ENCODE measurements at places on chromosomes 5 and 9. TPM values are rescaled to one million over a fixed set of nuclear protein-coding genes. Genes with fewer than 3 reads are reported as not detected.

DNA sequence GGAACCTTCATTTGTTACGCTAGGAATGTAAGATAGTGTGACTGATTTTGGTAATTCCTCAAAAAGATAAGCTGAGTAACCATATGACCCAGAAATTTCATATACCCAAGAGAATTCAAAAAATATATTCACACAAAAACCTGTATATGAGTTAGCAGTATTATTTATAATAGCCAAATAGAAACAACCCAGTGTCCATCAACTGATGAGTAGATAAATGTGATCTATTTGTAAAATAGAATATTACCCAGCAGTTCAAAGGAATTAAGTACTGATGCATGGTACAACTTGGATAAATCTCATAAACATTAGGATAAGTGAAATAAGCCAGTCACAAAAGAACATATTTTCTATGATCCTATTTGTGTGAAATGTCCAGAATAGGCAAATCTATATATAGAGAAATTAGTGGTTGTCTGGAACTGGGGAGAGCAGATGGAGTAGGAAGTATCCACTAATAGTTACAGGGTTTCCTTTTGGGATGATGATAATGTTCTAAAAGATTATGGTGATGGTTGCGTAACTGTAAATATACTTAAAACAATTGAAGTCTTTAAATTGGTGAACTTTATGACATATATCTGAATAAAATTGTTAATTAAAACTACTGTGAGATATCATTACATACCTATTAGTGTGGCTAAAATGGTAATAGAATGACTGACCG is 10.2 kb downstream of the MARCHF6 start:
- DNase-seq: no peak

DNA sequence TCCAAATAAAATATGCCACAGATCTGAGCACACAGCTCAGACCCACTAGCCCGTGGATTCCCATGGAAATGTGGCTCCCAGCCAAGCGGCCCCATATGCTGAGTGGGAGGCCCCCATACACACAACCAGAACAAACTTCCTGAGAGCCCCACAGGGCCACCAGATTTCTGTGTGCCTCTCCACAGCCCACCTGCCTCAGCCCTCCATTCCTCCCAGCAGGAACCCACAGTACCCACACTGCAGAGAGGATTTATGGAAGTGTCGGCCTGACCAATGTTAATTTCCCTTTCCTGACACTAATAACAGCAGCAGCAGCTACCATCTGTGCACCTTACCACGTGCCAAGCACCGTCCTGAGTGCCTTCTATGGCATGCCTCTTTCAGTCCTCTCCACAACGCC is 99.3 kb upstream of the SPOCK1 start:
- no peak for DNase-seq

DNA sequence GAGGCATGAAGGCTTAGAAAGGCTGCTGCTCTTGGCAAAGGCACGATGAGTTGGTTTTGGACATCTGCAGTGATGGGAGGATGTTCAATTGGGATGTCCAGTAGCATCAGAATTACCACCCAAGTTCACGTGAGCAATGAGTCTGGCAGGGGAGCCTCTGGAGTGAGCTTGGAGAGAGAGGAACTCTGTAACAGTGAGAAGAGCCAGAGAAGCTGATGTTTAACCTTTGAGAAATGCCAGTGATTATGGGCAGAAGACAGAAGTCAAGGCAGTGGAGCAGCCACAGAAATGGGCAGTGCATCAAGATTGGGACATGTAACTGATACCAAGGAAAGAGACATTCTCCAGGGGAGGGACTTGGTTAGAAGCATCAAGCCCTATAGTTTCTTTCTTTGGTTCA is 39.8 kb downstream of the SEC61B start:
- no peak for DNase-seq

DNA sequence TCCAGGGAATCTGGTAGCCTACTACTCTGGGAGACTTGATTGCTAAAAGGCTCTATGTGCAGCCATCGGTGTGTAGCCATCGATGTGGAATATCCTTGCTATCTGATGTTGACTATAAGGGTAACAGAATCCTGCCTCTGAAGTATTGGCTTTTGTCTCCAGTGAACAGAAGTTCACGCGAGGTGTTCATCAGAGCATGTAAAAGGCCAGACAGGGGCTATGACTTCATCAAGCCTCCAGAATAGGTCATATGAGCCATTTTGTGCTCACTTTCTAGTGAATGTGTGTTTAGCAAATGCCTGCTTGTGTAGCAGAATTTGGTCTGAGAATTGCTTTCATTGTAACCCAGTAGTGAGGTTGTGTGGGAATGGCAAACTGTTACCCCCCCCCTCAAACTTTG is 66.8 kb upstream of the RAD23B start:
- no peak for DNase-seq

The FBXO38 gene
- 44.0 TPM for total RNA-seq

GRCh38 chr5:77864997-77865396 is 88.9 kb upstream of the TBCA start:
- no peak for DNase-seq

GRCh38 chr9:133250741-133251170 is 24.2 kb downstream of the ABO start:
- no peak for DNase-seq

The KCNN2 gene
- total RNA-seq: 0.64 TPM

DNA sequence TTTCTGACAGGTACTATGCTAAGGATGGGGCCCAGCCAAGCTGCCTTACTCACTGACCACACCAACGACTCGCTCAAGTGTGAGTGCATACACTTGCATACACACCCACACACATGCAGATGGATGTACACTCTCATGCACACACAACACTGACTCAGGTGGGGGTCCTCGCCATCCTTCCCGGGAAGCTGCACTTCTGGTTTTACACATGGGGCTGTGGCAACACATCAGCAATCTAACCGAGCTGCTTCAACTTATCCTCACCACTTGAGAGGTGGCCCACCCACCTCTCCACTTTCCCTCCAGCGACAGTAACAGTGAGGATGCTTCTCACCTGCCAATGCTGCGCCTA is 67.2 kb upstream of the SLC25A51 start:
- no peak for DNase-seq

The FGF18 gene
- total RNA-seq: 0.31 TPM

- no peak for DNase-seq
These were observed 8.8 kb downstream of the SPRY4 start for GRCh38 chr5:142316051-142316450.

The STX17 gene
- 36.6 TPM for total RNA-seq

DNA sequence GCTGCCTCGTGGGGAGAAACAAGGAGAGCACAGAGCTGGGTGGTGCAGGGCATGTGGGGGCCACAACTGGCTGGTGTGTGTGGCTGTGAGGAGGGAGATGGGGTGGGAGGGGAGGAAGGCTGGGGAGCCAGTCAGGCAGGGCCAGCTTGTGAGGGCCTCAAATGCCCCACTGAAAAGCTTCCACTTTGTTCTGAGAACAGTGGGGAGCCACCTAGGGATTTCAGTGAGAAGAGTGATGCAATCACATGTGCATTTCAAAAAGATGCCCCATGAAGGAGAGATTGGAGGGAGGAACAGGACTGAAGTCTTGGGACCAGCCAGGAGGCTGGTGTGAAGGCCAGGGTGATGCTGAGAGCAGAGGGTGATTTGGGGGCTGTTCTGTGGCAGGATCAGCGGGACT is 1.3 kb downstream of the OR13J1 start:
- DNase-seq: no peak

DNA sequence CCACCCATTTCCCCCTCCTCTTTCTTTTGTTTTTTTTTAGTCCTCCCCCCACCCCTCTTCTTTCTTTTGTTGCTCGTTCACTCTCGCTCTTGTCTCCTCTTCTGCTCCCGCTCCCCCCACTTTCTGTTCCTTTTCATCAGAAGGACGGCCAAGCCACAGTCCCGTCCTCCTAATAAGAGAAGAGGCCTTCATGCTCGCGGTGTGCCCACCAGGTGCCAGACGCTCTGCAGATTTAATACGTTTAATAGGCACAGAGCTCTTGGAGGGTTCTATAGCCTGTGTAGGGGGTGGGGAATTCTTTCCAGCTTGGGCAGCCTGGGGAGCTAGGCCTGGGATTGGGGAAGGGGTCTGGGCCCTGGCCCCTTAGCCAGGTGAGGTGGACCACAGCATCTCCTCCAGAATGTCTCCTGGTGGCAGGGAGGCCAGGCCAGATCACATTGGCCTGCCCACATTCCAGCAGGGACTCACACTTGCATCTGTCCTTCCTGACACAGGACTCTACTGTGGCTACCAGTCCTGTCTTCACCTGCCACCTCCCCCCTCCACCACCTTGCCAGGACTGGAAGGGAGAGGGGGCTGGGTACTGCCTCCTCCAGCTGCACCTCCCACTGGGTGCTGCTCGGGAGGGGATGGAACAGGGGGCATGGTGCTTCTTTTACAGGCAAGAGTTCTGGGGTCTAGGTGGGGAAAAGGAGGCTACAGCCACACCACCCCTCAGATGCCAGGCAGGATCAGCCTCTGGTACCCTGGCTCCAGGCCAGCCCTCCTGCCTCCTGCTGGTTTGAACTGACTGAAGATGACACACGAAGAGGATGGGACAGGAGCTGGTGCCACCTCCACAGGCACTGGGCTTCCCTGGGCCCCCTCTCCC is 6.1 kb upstream of the BARX1 start:
- DNase-seq: no peak

- peak; percentile 61 for DNase-seq
These were observed 24.2 kb downstream of the NEK6 start for GRCh38 chr9:124281931-124282371.

- DNase-seq: no peak
These were observed 104.1 kb upstream of the SPRY4 start for GRCh38 chr5:142428773-142429473.

GRCh38 chr5:147464211-147464610 is 45.7 kb downstream of the DPYSL3 start:
- no peak for DNase-seq

The SCGB3A2 gene
- not detected for total RNA-seq

The PCDHB4 gene
- 0.81 TPM for total RNA-seq

The SLC36A2 gene
- total RNA-seq: not detected

The NR2F1-AS1 gene
- 3.2 TPM for total RNA-seq

DNA sequence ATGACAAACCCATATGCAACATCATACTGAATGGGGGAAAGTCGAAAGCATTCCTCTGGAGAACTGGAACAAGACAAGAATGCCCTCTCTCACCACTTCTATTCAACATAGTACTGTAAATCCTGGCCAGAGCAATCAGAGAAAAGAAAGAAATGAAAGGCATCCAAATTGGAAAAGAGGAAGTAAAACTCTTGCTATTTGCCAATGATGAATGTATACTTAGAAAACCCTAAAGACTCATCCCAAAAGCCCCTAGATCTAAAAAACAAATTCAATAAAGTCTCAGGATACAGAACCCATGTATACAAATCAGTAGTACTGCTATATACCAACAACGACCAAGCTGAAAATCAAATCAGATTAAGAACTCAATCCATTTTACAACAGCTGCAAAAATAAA is 66.9 kb downstream of the SPATA31C2 start:
- DNase-seq: no peak

DNA sequence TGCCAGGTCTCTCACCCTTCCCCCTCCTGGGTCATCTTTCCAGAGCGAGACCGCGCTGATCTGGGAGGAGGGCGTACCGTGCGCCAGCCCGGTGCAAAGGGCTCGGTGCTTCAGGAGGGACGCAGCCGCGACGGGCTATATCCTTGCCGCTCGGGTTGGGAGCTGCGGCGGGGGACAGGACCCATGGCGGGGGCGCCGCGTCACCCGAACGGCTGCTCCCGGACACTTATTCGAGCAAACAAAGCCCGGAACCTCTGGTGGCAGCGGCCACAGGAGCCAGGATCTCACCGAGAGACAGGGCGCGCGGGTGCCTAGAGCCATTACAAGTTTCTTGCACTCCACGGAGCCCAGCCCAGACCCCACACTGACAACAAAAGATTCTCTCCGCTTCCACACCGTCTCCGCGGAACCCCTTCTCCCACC is 1.3 kb downstream of the SEMA6A start:
- peak; percentile 59 for DNase-seq

The HAUS6 gene
- 6.0 TPM for total RNA-seq

The NUTM2F gene
- total RNA-seq: not detected

GRCh38 chr5:7659420-7659819 is 191.5 kb downstream of the CFAP90 start:
- no peak for DNase-seq

GRCh38 chr5:6459896-6460295 is 11.2 kb downstream of the UBE2QL1 start:
- DNase-seq: no peak

The PITX1 gene
- total RNA-seq: 12.3 TPM

The NAIP gene
- total RNA-seq: 12.7 TPM

DNA sequence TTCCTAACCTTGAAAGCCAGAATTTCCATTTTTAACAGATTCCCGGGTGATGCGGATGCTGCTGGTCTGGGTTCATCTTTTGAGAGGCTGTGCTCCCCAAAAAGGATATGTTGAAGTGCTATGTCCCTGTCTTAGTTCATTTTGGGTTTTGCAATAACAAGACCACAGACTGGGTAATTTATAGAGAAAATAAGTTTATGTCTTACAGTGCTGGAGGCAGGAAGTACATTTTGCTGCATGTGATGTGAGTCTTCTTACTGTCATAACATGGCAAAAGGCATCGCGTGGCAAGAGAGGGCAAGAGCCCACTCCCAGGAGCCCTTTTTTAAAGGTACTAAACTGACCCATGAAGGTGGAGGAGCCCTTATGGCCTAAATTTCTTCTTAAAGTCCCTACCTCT is 114.1 kb downstream of the DAPK1 start:
- DNase-seq: no peak

The CORO2A gene
- total RNA-seq: 56.5 TPM

DNA sequence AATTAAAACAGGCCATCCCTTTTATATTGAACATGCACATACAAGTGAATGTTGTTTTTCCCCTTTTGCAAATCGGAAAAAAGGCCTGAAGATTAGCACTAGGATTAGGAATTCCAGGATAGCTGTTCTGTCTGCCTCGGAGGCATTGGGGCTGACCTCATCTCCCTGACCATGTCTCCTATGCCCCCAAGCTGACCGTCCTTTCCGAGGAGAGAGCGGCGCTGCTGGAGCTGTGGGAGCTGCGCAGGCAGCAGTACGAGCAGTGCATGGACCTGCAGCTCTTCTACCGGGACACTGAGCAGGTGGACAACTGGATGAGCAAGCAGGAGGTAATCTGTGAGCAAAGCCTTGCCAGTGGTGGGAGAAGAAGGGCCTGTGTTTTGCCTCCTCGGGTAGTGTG is 28.3 kb downstream of the SPTAN1 start:
- DNase-seq: no peak

GRCh38 chr5:32017692-32018367 is 156.3 kb downstream of the GOLPH3 start:
- no peak for DNase-seq

Measured in left colon (tissue), 2 donors.